ENCODE measurements at places on chromosomes 5 and 9.

DNA sequence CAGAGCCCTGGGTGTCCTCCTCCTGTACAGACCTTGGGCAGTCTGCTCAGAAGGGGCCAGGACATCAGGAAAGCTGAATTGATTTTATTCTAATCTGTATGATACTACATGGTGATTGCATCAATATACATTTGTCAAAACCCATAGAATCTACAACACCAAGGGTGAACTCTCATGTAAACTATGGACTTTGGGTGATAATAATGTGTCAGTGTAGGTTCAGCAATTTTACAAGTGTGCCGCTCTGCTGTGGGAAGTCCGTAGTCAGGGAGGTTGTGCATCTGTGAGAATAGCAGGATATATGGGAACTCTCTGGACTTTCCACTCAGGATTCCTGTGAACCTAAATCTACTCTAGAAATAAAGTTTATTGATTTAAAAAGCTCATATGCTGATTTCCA is 155.3 kb upstream of the NFIL3 start:
- DNase-seq = no peak

DNA sequence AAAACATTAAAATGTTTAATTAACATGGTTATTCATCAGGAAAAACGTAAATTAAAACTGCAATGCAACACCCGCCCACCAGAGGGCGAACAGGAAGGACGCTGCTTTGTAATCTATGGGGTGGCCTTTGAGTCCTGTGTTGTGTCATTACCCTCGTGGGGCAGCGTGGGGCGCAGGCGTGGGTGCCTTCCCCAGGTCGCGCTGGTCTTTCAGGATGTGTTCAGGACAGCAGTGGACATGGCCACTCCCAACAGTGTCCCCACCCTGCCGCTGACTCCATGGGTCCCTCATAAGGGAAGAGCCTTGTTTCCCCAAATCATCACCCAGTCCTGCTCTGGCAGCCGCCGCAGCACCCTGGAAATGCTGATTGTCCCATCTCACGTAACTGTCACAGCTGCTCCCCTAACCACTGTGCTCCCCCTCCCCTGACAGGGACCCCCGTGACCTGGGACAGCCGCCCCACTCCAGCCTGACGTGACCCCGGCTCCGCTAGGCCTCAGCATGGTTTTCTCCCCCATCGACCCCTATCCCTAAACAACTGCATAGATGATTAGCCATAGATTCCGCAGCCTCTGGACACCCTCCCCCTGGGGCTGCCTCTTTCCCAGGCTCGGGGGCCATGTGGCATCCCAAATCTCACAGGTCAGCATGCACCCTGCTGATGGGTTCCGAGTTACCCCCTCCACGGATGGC is 36.4 kb downstream of the GLT6D1 start:
- peak; percentile 29 for DNase-seq

DNA sequence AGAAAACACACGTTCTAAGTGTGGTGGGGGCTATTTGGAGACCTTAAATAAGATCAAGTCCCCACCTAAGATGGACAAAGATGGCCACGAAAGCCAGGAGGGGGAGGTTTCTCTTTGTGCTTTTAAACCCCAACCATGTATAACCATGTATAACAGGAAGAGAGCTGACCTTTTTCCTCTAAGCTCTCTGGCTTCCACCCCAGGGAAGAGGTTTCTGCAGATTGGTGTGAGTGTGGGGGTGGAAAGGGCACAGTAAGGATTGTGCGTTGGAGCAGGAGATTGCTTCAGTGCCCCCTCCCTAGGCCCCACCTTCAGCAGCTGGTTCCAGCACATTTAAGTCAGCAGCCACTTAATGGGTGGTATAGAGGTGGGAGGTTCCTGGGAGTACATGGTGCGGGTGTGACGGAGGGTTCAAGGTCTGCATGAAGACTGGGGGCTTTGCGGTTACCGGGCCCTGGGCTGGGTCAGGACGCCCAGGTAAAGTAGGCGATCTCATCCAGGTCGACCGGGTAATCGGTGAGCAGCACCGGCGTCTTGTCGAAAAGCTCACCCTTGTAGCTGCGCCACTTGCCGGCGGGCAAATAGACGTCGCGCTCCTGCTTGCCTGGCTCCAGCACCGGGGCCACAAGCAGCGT is 6.2 kb downstream of the MYORG start:
- DNase-seq = no peak

DNA sequence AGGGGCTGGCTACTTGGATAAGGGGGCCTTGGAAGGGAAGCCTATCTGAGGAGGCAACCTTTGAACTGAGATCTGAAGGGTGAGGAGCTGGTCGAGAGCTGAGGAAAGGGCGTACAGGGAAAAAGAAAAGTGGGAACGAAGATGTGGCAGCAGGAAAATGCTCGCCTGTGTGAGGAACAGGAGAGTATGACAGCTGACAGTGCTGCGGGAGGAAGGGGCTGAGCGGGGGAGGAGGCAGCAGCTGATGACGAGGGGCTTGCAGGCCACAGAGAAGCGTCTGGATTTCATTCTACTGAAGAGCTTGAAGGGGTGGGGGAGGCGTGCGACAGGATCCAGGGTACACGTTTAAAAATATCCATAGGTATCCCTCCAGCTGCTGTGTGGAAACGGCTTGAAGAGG is 28.9 kb downstream of the SH3PXD2B start:
- DNase-seq = no peak

GRCh38 chr5:177474846-177475562 is 1.6 kb upstream of the DBN1 start:
- no peak for DNase-seq

DNA sequence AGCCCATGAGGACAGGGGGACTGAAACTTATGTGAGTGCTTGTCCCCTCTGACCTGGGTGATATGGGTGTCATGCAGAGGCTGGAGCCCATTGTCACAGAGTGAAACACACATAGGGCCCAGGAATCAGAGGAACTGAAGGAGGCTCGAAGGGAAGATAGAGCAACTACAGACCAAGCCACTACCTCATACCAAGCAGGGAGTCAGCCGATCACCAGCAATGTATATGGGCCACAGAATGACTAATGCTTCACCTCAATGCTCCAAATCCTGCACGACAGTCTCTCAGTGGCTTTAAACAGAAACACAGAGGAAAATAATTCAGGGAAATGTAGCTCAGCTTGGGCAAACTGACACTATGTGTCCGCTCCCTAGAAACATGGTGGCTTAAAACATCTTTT is 8.9 kb upstream of the FBXW11 start:
- DNase-seq = no peak

DNA sequence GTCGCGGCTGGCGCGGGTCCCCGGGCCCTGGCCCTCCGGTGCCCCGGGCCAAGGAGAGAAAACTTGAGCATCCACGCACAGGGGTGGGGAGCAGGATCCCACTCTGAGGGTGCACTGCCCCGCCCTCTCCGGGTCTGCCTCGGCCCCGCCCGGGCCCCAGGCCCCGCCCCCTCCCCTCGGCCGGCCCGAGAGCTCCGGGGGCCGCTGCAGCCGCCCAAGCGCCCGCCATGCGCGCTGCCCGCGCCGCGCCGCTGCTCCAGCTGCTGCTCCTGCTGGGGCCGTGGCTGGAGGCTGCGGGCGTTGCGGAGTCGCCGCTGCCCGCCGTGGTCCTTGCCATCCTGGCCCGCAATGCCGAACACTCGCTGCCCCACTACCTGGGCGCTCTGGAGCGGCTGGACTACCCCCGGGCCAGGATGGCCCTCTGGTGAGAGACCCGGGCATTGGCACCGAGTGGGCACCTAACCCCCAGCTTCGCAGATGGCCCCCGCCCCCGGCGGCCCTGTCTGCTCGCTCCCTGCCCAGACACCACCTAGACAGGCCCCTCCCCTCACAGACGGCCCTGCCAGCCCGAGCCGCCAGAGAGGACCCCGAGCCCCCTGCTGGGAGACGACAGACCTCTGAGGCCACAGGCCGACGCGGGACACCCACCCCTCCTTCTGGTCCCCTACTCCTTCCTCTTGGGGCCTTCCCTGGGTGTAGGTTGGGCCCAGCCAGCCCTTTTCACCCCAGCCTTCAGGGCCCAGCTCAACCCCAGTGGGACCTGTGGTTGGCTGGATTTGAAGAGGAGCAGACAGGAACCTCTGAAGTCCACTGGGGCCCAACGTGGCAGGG is at the start of gene CERCAM:
TSS of gene CERCAM (plus strand) at position 207 of the 831 bp plus-strand sequence. CDS start at position 228, 21 bp downstream.
- peak; percentile 43 for DNase-seq

DNA sequence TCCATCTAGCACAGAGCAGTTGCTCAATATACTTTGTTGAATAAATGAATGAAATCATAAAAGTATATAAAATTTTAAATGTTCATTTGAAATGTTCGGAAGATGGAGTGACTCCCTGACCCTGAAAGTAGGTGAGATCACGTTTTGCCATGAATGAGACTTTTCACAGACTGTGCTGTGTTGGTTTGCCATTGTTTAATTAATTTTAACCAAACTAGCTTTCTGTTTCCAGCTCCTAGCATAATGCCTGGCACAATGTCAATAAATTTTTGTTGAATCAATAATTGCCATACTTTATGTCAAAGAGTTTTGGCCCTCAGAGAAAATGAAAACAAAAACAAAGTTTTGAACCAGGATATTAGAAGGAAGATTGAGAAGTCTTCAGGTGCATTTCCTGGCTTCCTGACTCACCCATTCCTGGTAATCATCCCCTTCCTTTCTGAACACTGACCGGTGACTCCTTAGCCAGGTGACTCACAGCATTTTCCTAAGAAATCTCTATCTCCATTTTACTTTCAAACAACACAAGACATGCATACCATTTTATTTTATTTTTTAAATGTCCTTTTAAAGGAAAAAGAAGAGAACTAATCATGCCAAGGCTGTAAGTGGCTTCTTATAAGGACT is 15.1 kb downstream of the SLC28A3 start:
- DNase-seq = no peak

DNA sequence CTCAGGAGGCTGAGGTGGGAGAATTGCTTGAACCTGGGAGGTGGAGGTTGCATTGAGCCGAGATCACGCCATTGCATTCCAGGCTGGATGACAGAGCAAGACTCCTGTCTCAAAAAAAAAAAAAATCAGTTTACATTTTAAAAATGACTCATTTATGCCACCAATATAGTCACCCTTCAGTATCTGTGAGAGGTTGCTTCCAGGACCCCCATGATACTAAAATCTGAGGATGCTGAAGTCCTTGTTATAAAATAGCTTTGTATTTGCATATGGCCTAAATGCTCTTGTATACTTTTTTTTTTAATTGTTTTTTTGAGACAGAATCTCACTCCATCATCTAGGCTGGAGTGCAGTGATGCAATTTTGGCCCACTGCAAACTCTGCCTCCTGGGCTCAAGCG is 5.8 kb downstream of the OCLN start:
- DNase-seq = no peak

DNA sequence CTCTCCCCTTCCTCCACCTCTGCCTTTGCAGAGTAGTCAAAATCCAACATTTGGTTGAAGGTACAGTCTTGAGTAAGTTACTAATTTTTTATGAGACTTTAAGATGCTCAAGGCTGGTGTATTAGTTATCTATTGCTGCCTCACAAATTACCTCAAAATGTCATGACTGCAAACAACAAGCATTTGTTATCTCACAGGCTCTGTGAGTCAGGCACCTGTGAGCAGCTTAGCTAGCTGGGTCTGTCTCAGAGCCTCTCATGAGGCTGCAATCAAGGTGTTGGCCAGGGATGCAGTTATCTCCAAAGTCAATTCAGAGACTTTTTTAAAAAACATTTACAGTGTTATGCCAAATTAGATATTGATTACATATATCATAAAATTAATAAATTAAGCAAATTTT is 371.3 kb upstream of the RGMB start:
- no peak for DNase-seq

GRCh38 chr5:125150041-125150669 is 403.7 kb upstream of the ZNF608 start:
- DNase-seq = no peak

DNA sequence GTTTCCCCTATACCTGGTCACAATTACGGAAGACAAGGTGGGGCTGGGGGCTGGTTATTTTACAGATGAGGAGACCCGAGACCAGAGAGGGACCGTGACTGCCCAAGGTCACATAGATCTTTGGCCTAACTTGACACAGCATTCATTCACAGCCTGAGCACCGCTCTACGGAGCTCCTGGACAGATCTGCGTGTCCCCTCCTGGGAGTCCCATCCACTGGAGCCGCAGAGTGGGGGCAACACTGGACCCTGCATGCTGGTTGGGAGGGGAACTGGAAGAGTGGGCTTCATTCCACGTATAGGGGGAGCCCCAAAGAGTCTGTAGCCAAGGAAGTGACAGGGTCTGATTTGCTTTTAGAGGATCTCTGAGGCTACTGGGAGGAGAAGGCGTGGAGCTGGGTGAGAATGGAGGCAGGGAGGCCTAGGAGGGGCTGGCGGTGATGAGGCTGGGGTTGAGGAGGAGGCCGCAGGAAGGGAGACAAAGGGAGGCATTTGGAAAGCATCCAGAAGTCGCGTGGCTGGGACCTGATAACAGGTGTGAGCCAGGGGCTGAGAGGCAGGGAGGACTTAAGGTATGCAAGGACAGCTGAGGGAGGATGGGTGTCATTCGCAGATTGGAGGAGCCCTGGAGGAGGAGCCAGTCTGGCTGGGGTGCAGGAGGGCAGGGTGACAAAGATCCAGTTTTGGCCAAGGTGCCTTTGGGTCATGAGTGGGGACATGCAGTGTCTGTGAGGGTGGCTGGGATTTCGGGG is 64.3 kb upstream of the IER5L start:
- no peak for DNase-seq

- no peak for DNase-seq
These were observed 419.1 kb downstream of the NR2F1-AS1 start for GRCh38 chr5:93161661-93162654.

DNA sequence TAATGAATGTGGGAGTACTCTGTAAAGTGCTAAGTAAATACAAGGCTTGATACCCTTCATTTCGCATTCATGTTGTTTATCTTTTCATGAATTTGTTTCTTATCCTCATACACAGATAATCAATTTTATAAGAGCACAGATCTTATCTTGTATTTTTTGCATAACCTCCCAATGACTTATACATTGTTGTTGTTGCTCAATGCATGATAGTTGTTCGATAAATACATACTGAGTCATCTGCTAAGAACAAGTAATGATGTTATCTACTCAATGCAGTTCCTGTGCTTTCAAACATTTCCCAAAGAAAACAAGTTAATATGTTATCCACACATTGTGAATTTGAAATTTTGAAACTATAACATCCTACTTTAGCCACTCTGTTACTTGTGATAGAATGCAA is 60.7 kb downstream of the TAF11L14 start:
- no peak for DNase-seq

Measured in stimulated activated naive CD4-positive, alpha-beta T cell treated with Interleukin-2 at 50 U/mL for 16 hours (primary cell).